Activated T-helper 17 cell treated with anti-CD3 and anti-CD28 coated beads, Interleukin-2, amount 50 U/mL, for 72 hours (primary cell): ENCODE measurements at places on chromosomes 7 and 10. TPM values are rescaled to one million over a fixed set of nuclear protein-coding genes. Genes with fewer than 3 reads are reported as not detected.
A peak's percentile ranks its signal among the peaks of the same experiment; 100 is the strongest.

DNA sequence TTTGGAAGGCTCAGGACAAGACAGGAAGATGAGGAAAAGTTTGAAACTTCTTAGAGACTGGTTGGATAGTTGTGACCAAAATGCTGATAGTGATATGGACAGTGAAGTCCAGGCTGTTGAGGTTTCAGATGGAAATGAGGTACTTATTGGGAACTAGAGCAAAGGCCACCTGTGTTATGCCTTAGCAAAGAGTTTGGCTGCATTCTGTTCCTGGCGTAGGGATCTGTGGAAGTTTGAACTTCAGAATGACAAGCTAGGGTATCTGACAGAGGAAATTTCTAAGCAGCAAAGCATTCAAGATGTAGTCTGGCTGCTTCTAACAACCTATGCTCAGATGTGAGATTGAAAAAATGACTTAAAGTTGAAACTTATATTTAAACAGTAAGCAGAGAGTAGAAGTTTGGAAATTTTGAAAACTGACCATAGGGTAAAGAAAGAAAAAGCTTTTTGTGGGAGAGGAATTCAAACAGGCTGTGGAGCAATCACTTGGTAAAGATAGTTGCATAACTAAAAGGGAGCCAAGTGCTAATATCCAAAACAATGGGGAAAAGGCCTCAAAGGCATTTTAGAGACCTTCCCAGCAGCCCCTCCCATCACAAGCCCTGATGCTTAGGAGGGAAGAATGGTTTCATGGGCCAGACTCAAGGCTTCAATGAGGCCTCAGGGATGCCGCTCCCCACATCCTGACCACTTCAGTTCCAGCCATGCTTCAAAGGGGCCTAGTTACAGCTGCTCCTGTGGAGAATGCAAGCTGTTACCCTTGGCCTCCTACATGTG lies 415.1 kb downstream of the INHBA start:
- no peaks in the 10 kb centered on the region for H3K4me1 ChIP-seq
- no peak for ATAC-seq
- no peak overlapping the region for H3K27ac ChIP-seq
- no peak overlapping the region for H3K4me3 ChIP-seq
- no peaks in the 10 kb centered on the region for H3K27me3 ChIP-seq
- H3K36me3 ChIP-seq = no peaks in the 10 kb centered on the region

DNA sequence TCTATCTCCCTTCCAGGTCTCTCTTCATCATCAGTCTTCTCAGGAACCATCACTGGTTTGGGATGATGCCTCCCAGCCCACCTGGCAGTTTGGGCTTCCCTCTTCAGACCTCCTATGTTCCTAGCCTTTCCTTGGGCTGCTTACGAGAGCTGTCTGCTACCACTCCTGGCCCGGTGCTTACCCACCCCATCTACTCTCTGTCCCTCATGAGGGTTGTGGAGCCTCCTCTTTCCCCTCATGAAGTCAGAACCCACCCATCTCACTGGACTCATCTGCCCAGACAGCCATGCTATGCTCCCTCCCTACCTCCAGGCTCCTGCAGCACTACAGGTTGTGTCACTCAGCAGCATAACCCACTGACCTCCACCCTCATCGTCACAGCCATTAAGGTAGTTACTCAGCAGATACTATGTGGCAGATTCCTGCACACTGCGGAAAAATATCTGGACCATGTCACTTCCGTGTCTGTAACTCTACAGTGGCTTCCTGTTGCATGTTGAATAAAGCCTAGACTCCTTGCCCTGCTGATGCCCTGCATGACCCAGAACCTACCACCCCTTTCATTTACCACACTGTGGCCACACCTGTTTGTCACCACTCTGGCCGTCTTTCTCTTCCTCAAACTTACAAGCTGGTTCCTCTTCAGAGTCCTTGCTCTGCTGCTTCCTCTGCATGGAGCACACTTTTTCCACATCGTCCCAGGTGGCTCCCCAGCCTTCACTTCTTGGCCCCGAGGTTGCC lies 2.0 kb downstream of the DBNL start:
- H3K36me3 ChIP-seq = peaks cover 62% of the 10 kb centered on the region
- H3K4me3 ChIP-seq = peak overlapping the region; percentile 91
- peak overlapping the region; percentile 95 for H3K27ac ChIP-seq
- H3K27me3 ChIP-seq = no peaks in the 10 kb centered on the region
- ATAC-seq = peak; percentile 78
- H3K4me1 ChIP-seq = peaks cover 28% of the 10 kb centered on the region

DNA sequence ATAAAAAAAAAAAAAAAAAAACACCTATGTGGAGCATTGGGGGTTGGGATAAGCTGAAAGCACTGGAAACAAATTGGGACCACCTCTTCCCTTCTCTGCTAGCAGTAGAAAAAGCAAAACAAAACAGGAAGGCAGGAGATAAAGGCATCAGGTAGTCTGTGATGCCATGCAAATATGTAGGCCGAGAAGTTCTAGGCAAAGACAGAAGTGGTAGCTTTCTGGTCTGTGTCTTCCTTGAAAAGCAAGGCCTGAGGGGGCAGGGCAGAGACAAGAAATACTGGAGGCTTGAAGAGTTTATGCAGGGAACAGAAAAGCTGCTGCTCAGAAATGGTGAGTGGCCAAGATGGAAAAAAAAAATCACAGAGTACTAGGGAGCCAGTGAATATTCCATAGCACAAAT lies 111.1 kb downstream of the ELMO1 start:
- peak overlapping the region; percentile 89 for H3K27ac ChIP-seq
- peaks cover 42% of the 10 kb centered on the region for H3K4me1 ChIP-seq
- H3K27me3 ChIP-seq = no peaks in the 10 kb centered on the region
- H3K4me3 ChIP-seq = peak overlapping the region; percentile 74

DNA sequence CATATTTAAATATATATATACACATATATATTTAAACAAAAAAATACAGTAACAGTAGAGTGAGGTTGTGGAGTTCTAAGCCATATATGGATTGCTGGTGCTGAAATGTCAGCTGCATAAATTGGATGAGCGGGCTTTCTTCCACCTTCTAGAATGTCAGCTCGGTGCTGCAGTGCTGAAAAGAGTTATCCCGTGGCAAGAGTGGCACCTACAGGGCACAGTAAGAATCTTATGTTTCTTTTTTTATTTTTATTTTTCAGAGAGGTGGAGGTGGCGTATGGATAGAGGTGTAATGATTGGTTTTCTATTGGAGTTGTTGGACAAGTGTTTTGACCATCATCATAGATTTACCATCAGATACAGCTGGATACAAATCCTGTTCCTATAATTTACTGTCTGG lies 86.2 kb upstream of the DYNC1I1 start:
- no peaks in the 10 kb centered on the region for H3K36me3 ChIP-seq
- peaks cover 3% of the 10 kb centered on the region for H3K27me3 ChIP-seq
- no peaks in the 10 kb centered on the region for H3K4me1 ChIP-seq
- no peak overlapping the region for H3K4me3 ChIP-seq
- H3K27ac ChIP-seq = no peak overlapping the region
- no peak for ATAC-seq

GRCh38 chr7:139721417-139721816 lies 56.4 kb downstream of the HIPK2 start:
- no peak for ATAC-seq
- H3K4me3 ChIP-seq = no peak overlapping the region
- H3K27me3 ChIP-seq = no peaks in the 10 kb centered on the region
- H3K4me1 ChIP-seq = peaks cover 18% of the 10 kb centered on the region

DNA sequence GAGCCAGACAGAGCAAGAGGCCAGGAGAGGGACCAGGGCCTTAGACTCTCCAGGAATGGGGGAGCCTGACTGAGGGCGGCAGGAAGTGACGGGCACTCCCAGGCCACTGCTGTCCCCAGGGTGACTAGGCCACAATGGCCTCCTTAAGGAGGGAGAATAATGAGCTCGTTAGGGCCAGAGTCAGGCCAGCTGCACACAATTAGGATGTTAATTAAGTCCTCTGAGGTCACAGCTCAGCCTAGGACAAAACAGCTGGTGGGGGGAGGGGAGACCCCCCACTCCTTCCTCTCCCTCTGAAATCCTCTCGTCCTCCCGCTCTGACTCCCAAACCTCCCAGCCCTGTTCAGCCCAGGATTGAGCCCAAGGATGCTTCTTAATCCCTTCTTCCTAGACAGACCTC lies 143.0 kb downstream of the NEURL1 start:
- H3K4me3 ChIP-seq = no peak overlapping the region
- no peaks in the 10 kb centered on the region for H3K4me1 ChIP-seq
- no peaks in the 10 kb centered on the region for H3K27me3 ChIP-seq
- H3K36me3 ChIP-seq = no peaks in the 10 kb centered on the region
- no peak for ATAC-seq

- peaks cover 12% of the 10 kb centered on the region for H3K27me3 ChIP-seq
- no peak overlapping the region for H3K4me3 ChIP-seq
Observed at GRCh38 chr10:99444383-99445045, 14.1 kb upstream of the GOT1 start.

GRCh38 chr10:125171402-125172306 lies 11.3 kb upstream of the CTBP2 start:
- no peak for ATAC-seq
- peaks cover 19% of the 10 kb centered on the region for H3K27me3 ChIP-seq
- no peaks in the 10 kb centered on the region for H3K36me3 ChIP-seq
- H3K27ac ChIP-seq = no peak overlapping the region
- H3K4me3 ChIP-seq = no peak overlapping the region

DNA sequence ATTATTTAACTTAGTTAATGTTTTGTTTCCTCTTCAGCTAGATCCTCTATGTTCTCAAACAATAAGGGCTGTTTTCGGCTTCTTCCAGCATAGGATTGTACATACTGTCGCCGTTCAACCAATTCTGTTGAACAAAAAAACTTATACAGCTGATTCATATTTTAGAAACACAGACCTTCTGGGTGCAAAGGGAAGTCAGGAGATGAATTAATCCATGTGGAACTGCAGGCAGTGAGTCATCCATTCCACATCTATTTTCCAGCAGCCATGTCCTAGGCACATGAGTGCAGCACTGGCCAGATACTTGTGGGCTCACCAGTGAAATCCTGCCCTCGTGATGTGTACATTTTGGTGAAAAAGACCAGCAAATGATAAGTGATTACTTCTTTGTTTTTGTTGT lies 163.2 kb downstream of the JAZF1 start:
- ATAC-seq = no peak
- no peak overlapping the region for H3K27ac ChIP-seq
- no peaks in the 10 kb centered on the region for H3K36me3 ChIP-seq
- H3K4me1 ChIP-seq = peaks cover 3% of the 10 kb centered on the region
- no peaks in the 10 kb centered on the region for H3K27me3 ChIP-seq

GRCh38 chr7:93062599-93062998 lies 55.2 kb downstream of the SAMD9 start:
- peaks cover 11% of the 10 kb centered on the region for H3K27me3 ChIP-seq
- H3K27ac ChIP-seq = no peak overlapping the region
- no peaks in the 10 kb centered on the region for H3K4me1 ChIP-seq
- H3K4me3 ChIP-seq = no peak overlapping the region
- ATAC-seq = peak; percentile 32

DNA sequence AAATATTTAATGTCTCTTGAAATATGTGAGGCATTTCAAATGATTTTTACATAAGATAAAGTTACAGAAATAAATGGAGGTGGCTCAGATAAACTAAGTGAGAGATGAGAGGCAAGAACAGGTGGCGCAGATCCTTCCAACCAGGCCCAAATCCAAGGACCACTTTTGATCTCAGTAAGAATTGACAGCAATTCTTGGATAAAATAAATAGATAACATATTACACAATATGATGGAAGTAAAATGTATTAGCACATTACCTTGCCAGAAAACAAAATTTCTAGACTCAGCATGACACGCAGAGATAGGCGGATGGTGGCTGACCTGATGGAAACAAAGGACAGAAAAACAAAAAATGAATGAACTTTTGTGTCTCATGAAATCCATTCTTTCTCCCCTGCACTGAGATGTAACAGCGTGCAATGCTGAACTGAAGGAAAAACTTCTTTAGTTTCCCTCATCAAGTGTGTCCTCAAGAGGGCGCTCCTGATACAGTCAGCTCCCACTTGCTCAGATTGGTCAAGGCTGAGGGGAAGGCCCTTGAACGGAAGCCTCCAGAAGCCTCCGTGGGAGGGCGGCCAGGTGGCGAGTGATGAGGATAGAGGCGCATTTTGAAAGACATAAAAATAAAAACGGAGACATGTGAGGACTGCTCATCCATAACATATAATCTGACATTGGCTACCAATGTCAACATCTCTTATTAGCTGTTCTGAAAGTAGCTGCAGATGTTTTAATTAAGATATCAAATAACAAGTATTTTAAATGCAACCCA lies 62.8 kb upstream of the GSDME start:
- H3K36me3 ChIP-seq = peaks cover 86% of the 10 kb centered on the region
- peaks cover 29% of the 10 kb centered on the region for H3K4me1 ChIP-seq
- H3K27ac ChIP-seq = peak overlapping the region; percentile 95
- H3K4me3 ChIP-seq = peak overlapping the region; percentile 73
- peak; percentile 54 for ATAC-seq

DNA sequence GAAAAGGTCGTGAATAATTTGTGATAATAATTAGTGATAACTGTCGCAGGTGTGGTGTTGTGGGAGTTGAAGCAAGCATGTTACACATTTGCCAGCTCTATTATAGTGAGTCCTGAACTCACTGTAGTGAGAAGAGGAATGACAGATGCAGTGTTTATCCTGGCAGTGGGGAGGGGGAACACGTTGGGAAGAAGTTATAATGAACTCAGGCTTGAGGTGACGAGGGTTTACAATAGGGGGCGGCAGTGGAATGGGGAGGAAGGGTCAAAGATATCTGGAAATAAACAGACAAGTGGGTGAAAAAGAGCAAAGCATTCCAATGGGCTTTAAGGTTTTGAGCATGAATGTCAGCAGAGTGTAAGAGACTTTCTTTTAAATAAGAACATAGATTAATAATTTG lies 49.6 kb downstream of the ITPRID1 start:
- no peaks in the 10 kb centered on the region for H3K27me3 ChIP-seq
- H3K27ac ChIP-seq = no peak overlapping the region
- no peaks in the 10 kb centered on the region for H3K4me1 ChIP-seq
- no peaks in the 10 kb centered on the region for H3K36me3 ChIP-seq

- no peak for ATAC-seq
- no peaks in the 10 kb centered on the region for H3K4me1 ChIP-seq
- peaks cover 17% of the 10 kb centered on the region for H3K27me3 ChIP-seq
- H3K4me3 ChIP-seq = peak overlapping the region; percentile 52
Observed at GRCh38 chr10:117005527-117006055, 604 bp upstream of the SHTN1 start.

TMEM26 gene
- total RNA-seq = not detected

AKR1C3 gene
- total RNA-seq = 0.34 TPM

NUTM2E gene
- not detected for total RNA-seq

SUN1 gene
- total RNA-seq = 46.4 TPM

TMED4 gene
- total RNA-seq = 103 TPM

UCMA gene
- not detected for total RNA-seq

RBP3 gene
- not detected for total RNA-seq

CDK1 gene
- total RNA-seq = 110 TPM

SLC16A12 gene
- total RNA-seq = not detected

AS3MT gene
- total RNA-seq = 1.6 TPM
